ENCODE measurements at places on chromosomes 12 and 14. TPM values are rescaled to one million over a fixed set of nuclear protein-coding genes. Genes with fewer than 3 reads are reported as not detected.

DNA sequence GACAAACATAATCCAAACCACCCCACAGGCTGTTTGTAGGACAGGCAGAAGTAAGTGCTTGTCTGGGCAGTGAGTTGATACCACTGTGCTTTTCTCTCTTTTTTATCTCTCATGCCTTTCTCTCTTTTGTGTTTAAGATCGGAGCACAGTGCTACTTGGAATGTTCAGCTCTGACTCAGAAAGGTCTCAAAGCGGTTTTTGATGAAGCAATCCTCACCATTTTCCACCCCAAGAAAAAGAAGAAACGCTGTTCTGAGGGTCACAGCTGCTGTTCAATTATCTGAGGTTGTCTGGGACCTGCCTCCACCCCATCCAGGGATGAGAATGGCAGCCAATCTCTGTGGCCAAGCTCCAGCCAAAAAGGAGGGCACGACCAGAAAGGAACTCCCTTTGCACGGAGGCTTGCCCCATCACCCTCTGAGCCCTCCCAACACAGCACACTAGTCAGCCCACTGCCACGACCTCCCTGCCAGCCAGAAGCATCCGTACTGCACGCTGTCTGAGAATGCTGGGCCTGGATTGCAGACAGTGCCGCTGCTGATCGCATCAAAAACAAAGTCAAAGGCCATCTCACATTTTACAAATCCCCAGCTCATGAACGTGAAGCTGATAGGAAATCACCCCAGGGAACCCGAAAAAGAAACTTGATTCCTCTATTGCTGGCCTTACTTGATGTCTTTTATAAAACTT, 27.8 kb downstream of the GPHB5 start:
- DNase-seq, result no peak

GRCh38 chr12:104668274-104668718, 211.5 kb downstream of the CHST11 start:
- DNase-seq, result no peak

The SPTB gene
- polyA plus RNA-seq, result 2.1 TPM

GRCh38 chr12:106461730-106462129, 104.2 kb downstream of the POLR3B start:
- DNase-seq, result no peak

GRCh38 chr14:61746881-61747280, 15.3 kb upstream of the SNAPC1 start:
- DNase-seq, result no peak

The ACSM4 gene
- polyA plus RNA-seq, result not detected

DNA sequence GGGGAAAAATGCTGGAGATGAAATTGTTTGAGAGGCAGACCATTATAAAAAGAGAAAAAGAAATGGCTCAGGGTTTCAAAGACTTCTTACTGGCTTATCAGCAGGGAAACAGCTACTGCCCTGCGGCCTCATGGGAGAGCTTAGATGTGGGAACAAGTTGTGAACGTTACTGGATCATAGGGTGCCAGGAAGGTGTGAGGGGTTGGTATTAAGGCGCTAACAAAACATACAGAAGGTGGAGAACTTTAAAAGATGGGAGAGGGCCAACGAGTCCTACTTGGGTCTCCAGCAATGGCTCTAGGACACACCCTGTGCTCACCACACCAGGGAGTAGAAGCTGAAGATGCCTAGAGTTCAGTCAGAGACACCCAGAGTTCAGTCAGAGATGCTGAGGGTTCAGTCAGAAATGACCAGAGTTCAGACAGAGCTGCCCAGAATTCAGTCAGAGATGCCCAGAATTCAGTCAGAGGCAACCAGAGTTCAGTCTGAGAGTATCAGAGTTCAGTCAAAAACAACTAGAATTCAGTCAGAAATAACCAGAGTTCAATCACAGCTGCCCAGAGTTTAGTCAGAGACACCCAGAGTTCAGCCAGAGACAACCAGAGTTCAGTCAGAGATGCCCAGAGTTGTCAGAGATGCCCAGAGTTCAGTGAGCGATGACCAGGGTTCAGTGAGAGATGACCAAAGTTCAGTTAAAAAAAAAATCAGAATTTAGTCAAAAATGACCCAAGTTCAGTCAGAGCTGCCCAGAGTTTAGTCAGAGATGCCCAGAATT, 1103.6 kb downstream of the BCL11B start:
- DNase-seq, result no peak

DNA sequence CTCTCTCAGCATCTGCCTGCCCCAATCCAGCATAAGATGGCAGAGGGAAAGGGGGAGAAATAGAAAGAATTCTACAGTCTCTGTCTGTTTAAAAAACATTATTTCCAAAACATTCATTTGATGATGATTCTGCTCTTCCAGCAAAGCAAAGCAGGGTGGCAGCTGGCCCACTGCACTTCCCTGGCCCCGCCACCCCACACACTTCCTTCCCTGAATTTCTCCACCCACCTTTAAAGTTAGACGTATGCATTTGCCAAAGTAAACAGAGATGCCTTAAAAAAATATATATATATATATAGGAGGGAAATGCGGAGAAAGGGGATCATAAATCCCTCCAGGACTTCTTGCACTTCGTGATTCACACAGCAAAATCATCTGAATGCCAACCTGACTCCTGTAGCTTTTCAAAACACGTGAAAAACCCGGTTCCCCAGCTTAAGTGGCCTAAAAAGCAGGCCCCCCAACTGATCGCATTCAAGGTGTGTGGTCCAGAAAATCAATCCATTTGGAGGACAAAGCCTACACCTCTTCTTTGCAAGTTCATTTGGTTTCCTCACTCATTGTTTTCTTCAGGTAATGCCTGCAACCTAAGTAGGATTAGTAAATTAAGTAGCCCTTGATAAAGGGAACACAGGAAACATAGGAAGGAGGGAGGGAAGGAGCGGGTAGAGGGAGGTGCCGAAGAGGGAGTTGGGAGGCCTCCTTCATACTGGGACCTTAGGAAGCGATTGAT, 68.8 kb downstream of the LLPH start:
- no peak for DNase-seq

DNA sequence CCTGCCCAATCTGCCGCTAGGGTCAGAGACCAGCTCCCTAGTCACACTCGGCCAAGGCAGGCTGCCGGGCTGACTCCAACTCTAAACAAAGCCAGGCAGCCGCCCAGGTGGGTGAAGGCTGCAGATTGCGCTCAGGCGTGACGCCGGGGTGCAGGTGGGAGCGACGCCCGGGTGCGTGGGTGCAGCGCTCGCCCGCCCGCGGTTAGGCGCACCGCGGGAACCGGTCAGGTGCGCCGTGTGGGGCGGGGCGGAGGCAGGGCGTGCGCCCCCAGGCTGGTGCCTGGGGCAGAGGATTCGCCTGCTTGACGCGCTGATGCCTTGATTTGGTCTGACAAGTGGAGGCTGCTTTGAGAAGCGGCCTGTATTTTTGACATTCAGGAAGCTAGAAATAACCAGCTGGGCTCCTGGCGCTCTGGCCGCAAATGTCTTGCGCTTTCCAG, 126.7 kb upstream of the HIF1A start:
- no peak for DNase-seq

All from A549 (cell line).